ENCODE measurements at places on chromosomes 4 and X.

DNA sequence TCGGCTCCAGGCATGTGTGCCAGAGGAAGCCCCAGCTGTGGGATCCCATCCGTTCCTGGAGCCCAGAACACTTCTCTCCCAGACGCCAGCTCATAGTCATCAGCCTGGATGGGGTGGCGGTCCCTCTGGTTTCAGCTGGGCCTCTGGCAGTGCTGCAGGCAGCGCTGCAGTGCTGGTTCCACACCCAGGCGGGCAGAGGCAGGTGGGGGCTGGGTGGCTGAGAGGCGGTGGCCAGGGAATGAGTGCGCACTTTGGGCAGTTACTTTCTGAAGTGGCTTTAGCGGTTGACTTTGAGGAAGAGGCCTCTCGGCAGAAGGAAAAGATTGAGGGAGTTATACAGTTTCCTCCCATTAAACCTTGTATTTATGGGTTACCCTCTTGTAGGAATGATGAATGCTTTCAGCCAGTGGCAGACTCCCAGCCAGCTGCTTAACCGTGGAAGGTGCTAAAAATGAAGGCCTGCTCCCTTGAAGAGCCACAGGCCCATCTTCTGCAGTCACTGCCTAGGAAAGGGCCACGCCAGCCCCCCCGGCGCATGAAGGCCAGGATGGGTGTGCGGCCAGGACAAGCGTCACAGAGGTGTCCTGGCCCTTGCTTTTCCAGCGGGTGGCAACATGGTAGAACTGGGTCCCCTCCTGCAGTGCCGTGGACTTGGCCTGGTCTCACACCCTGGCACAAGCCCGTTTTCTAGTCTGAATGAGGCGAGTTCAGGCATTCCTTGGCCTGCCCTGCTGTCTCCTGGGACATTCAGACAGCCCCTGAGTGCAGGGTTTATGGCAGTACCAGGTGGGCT, 9.9 kb downstream of the TADA2B start:
- DNase-seq = no peak

DNA sequence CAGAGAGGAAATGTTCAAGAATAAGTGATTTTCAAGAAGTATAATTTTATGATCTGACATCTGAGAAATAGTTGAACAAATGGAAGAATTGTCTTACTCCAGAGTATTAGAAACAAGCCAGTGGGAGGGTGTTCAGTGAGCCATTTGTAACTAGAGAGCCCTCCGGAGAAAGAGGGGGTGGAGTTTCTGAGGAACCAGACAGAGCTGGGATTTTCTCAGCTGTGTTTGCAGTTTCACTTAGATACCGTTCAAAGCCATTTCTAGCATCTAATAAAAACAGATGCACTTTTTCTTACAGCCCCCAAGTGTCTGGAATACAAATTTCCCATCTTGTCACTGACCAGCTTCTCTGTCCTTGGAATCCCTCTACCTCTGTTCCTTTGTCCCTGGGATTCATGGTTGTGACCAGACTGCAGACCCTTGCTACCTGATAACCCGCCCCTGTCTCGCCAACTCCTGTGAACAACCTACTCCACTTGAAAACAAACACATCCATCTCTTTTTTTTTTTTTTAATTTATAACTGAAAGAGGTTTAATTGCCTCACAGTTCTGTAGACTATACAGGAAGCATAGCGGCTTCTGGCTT, 132.8 kb upstream of the KLF3 start:
- no peak for DNase-seq

- DNase-seq = no peak
Measured at GRCh38 chr4:21742326-21742725, 206.2 kb downstream of the KCNIP4 start.

GRCh38 chrX:54042609-54043021, 1.7 kb downstream of the PHF8 start:
- DNase-seq = no peak

DNA sequence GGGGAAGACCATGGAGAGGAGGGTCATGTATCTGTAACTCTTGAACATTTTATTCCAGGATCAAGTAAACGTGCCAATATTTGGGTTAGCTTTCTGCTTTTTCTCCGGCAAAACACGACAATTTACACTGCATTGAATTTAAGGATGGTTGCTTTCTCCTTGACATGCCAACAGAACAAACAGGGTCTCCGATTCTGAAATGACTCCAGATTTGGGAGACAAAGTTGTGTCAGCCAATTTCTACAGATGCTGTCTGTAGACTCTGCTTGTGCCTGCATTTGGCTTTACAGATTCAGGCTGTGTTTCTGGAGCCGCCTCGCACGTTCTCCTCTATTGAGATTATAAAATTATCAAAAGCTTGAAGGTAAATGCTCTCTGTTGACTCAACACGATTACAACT, 207.0 kb downstream of the ASMT start:
- DNase-seq = no peak

GRCh38 chr4:169200361-169201030, 70.3 kb downstream of the SH3RF1 start:
- DNase-seq = no peak

DNA sequence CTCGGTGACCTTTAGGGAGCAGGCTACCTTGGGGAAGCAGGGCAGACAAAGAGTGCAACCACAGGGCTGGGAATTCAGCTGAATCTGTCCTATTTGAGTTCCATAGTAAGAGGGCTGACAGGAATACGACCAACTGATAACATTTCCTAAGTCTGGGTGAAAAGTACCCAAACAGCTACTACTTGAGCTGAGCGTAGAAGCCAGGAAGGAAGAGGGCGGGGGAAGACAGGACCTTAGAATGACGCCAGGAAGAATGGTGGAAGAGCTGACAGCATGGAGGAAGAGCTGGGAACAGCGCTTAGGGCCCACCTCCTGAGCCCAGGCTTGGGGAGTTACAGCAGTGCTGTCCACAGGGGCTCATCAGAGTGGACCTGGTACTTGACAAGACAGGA, 14.4 kb downstream of the MECP2 start:
- DNase-seq = no peak

GRCh38 chr4:140935254-140935653, 179.1 kb upstream of the TBC1D9 start:
- DNase-seq = no peak

GRCh38 chrX:104833401-104833800, 267.4 kb downstream of the IL1RAPL2 start:
- no peak for DNase-seq

DNA sequence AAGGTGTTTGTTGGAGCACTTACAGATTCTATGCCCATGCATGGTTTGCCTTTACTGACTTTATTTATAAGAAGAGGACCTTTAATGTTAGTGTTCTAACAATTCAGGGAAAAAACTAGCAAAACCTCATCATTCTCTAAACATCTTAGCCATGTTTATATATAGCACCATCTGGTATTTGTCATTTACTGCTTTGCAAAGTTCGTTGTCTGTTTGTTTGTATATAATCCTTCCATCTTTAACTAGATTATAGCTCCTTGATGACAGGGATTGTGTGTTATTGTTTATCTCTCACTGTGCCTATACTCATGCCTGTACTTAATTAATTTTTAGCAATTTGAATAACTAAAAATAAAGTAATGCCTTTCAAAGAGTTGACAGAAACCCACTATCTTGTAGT, 170.6 kb upstream of the PACRGL start:
- DNase-seq = no peak

DNA sequence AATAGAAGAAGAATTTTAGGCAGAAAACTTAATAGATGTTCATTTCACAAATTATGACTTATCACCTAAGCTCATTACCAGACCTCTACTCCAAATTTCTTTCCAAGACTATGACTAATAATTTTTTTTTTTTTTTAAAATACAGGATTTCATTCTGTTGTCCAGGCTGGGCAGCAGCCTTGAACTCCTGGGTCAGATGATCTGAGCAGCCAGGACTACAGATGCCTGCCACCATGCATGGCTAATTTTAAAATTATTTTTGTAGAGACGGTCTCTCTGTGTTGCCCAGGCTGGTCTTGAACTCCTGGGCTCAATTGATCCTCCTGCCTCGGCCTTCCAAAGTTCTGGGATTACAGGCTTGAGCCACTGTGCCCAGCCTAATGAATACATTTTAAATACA, 119.2 kb downstream of the ARHGAP10 start:
- DNase-seq = no peak

GRCh38 chr4:37970702-37971101, 10.5 kb downstream of the PTTG2 start:
- no peak for DNase-seq

DNA sequence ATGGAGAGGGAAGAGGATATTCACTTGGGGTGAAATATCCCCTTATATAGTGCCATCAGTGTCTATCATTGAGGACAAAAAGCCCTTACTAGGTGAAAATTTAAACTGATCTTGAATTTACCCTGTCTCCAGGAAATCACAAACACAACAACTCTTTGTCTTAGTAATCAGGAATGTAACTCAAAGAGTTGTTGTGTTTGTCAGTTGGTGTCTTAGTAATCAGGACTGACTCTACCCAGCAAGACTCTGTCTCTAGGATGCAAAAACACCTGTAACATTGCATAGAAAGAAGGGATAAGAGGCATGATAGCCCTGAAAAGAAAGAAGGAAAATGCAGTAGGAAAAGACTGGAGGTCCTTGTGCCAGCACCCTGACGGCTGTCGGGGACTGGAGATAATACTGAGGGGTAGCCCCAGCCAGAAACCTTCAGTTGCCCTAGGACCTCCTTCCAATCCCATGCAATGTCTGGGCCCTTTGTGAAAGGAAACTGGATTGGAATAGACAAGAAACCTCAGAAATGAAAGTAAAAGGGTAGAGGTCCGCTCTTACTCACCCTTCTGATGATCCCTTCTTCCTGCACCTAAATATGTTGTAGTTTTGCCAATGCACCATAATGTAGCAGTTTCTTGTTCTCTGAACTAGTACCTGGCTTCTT, 45.3 kb downstream of the HMGB2 start:
- no peak for DNase-seq

- DNase-seq = no peak
Measured at GRCh38 chr4:24640366-24640765, 56.0 kb upstream of the DHX15 start.

DNA sequence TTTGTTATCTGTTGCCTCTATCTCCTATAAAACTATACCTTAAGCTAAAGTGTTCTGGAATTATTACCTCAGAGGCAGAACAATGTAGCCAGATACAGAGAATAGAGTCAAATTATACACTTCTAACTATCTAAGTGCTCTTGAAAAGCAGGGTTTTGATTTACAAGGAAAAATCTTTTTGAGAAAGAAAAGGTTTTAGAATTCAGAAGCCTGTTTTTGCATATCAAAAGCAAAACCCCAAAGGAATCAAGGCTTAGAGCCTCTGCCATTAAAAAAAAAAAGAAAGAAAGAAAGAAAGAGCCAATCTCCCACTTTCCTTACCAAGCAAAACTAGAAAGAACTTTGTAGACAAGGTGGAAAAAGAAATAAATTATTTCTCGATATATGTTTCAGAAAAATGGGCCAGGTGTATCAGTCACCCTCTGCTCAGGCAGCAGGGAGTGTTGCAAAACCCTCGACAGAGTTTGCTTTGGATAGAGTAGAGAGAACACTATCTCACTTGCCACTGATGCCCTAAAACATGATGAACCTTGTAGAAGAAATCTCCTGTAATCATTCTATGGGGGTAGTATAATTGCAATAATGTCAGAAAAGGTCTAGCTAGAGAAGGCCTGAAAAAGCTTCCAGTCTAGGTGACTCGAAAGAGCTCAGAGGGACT, 318.3 kb downstream of the PCDH10 start:
- DNase-seq = no peak

DNA sequence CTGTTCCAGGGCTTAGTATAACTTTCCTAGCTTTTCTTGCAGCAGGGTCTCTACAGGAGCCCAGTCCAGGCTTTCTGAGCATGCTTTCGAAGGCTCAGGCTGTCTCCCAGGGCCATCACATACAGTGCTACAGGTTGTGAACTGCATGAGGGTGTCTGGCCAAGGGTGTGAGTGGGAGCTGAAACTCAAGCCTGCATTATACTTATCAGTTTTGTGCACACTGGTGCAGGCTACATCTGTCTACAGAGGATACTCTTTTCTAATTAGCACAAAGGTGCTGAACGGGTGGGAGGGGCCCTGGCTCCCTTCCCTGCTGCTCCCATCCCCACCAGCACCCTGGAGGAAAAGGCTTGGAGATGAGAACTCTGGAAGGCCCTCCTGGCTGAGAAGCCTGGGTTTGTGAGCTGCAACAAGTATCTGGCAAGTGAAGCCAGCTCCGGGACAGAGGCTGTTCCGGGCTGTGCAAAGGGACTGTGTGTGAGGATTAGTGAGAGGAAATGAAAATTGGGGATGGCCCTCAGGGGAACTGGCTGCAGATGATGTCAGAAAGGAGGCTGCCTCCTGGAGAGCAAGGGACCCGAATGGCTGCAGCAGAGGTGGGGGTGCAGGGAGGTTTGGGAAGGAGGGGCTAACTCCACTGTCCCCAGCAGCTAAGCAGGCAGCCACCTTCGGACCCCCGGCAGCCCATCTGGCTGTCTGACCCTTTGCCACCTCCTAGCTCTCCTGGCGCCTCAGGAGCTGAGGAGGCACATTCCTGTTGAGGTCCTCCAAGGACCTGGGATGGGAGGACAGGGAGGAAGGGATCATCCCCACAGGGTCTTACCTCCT, 68.5 kb downstream of the EFNB1 start:
- DNase-seq = no peak

DNA sequence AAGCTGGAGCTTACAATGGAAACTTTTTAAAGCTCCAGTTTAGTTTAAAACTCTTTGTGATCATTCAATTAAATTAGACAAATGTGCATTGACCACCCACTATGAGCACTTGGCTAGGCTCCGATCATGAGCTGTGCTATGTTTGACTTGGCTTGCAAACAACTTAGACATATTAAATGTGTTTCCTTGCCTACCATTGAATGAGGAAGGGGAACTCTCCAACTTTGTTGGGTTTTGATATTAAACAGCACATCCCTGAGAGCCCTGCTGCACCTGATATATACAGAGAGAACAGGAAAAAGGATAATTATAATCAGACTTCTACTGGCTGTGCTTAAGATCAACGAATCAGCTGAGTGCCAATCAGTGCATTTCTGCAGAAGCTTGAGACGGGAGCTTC, 71.4 kb upstream of the ADGRL3 start:
- no peak for DNase-seq

GRCh38 chr4:158259955-158260575, 49.8 kb downstream of the TMEM144 start:
- DNase-seq = no peak

DNA sequence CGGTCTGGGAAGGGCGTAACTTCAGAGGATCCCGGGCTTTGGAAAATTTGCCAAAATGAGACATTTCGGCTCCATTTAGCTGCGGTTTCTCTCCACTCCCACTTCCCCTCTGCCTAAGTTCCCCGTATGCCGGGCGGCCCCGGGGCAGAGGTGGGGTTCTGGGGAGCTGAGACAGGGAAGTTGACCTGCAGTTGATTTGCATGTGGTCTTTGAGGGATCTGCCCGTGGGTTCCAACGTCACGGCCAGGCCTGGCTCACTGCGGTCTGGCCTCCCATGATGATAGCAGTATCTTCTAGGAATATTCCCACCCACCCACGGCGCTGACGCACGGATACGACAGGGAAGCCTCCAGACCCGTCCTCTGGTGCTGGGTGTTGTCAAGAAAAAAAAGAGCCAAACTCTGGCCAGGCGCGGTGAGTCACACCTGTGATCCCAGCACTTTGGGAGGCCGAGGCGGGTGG, 27.3 kb upstream of the CRLF2 start:
- DNase-seq = no peak

DNA sequence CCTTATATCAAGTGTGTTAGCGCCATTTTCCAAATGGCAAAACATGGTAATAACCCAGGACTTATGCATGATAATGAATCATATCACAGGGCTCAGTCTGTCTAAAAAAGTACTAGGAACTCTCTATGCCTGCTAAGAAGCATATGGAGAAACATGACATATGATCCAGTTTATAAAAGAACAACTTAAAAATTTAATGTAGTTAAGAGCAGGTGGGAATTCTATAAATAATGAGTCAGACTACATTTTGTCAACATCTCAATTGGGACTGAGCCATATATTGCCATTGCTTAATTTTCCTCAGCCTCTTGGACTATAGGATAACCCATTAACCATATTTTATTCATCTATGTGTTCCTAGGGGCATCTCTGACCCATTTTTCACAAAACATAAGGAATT, 360.4 kb upstream of the AGA start:
- DNase-seq = no peak
